ENCODE measurements at places on chromosomes 2 and 18.

- no peak for DNase-seq
Observed at GRCh38 chr2:23399674-23400261, 14.8 kb downstream of the KLHL29 start.

DNA sequence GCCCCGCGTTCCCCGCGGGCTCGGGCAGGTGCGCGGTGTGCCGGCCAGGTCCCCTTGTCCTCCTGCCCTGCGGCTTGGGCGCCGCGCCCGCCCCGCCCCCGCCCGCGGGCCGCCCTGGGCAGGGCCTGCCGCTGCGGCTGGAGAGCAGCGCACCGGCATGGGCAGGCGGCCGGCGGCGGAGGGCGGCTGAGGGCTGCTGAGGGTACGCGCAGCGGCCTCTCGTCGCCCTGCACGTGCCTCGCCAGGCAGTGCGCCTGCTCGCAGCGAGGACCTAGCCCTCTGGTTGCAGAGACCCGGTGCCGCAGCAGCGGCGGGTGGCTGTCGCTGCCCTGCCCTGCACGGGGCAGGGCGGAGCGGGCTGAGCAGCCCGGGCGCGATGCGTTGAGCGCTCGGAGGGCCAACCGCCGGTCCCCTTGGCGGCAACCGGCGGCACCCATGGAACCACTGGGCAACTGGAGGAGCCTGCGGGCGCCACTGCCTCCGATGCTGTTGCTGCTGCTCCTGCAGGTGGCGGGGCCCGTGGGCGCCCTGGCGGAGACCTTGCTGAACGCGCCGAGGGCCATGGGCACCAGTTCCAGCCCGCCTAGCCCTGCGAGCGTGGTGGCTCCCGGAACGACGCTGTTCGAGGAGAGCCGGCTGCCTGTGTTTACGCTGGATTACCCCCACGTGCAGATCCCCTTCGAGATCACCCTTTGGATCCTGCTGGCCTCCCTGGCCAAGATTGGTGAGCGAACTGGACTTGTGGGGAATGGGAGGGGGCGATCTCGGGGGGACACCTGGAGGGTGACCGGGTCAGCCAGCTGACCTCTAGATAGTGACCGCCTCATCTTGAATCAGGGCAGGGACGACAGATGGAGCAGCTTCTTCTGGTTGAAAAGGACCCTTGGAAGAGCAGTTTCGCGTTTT is at the start of gene SLC9A2:
Gene SLC9A2, plus strand, starts transcription at position 140 of the 906 bp plus-strand sequence. Its CDS starts 296 bp downstream, at position 436.
- no peak for DNase-seq

DNA sequence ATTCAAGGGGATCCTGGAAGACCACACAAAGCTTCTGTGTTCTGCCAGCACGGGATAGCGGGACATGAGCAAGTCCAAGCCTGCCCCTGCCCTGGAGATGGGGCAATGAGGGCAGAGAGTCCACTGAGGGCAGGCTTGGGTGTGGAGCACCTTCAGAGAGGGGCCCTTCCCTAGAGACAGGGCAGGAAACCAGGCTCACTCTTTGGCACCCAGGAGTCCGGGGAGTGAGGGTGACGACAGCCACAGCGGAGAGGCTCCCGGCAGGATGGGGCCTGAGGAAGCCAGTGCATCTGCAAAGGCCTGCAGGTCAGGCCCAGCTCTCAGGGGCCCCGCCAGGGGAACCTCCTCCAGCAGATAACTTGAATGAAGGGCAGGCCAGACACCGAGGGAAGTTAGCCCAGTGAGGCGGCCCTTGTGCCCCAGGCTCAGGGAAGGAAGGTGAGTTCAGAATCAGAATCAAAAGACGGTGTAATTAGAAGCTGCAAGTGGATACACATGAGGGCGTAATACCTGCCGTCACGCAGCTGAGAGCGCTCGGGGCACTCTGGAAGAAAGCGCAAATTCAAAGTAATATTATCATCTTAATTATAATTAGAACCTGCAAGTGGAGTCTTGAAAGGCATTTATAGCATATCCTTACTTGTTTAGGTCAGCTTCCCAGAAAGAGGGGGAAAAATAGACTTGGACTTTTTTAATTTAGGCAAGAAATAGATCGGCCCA is 142.6 kb upstream of the LGALSL start:
- no peak for DNase-seq

GRCh38 chr2:123080331-123080730 is 944.8 kb upstream of the CNTNAP5 start:
- no peak for DNase-seq

GRCh38 chr2:46269544-46270273 is 27.5 kb upstream of the EPAS1 start:
- no peak for DNase-seq

- DNase-seq, result no peak
Observed at GRCh38 chr18:23268641-23269040, 133.4 kb downstream of the CABLES1 start.

DNA sequence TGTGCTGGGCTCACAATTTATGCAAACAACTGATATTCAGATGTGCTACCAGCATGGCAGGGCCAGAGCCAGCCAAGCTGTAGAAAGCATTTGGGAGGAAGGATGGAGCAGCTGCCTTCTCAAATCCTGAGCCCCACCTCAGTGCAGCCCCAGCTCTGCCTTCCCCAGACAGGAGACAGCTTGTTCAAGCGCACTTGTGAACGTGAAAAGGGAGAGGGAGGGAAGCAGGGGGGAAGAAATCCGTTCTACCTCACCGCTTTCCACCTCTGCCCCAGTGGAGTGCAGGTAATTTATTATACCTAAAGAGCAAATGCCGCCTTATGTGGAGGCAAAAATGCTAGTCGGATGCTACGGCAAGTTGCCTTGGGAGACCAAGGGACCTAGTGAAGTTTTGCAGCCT is 66.0 kb upstream of the SLC14A2 start:
- no peak for DNase-seq

GRCh38 chr18:61833978-61834377 is 58.8 kb downstream of the RNF152 start:
- no peak for DNase-seq

DNA sequence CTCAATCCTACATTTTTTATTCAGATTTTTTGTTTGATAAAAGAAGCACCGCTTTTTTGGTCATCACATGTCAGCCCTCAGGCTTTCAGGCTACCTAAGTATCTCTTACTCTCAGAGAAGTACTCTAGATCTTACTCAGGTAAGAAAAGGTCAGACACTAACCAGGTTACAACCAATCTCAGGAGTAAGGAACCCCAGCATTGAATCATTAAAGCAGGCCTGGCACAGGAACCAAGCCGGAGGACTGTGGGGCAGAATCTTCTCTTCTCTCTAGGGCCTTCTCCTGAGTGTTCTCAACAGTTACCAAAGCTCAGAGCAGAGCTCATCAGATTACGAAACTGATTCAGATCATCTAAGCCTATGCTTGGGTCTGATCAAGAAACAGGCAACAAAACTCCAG is 28.2 kb downstream of the RBMS1 start:
- no peak for DNase-seq

DNA sequence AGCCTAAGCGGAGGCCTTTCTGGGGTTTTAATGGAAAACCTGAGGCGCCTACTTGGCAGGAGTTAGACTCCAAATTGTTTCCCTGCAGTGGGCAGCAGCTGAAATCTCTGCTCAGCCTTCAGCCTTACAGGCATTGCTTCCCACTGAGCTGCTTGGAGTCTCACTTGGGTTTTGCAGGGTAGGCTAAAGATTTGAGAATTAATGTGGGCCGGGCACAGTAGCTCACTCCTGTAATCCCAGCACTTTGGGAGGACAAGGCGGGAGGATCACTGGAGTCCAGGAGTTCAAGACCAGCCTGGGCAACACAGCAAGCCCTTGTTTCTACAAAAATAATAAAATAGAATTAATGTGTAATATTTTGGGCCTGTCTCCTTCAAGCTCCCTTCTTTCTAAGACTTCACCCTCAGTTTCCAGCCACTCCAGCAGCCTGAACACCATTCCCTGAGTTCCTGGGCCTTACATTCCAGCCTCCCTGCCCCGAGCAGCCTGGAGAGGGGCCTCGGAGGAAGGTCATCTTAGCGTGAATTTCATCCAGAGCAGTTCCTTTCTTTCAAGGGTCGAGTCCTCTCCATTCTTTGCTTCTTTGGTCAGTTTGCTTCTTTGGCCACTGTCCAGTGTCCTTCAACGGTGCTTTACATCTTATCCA is 9.1 kb upstream of the RAB17 start:
- no peak for DNase-seq

DNA sequence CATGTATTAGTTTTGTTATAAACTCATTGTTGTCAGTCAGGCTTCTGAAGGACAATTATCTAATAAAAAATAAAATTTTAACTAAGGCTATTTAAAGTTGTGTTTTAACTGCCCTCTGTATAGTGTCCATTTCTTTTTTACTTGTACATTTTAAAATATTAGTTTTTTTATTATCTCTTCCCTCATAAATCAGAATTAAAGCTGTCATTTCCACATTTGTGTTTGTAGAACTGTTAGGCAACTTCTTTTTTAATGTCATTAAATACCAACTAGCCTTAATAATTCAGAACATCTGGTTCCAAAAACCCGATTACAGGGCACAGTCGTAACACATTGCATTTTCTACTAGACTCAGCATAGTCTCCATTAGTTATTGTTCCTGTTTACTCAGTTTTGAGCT is 1749.0 kb upstream of the CELF4 start:
- no peak for DNase-seq

DNA sequence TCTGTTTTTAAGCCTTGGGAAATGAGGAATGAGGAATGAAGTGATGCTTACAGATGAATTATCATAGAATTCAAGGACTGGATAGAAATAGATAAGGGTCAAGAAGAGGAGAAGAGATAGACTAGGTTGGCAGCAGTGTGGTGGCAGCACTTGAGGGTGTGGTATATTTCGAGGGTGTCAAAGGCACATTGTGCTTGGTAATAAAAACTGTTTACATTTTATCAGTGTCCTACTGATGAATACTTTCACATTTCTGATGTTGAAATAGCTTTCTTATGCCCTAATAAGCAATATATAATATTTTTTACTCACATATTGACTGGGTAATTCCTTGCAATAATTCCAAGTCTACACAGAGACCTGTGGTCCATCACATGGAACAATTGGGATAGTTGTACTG is 3.4 kb downstream of the TFPI start:
- DNase-seq, result no peak

- no peak for DNase-seq
Observed at GRCh38 chr2:84833481-84834150, 47.3 kb downstream of the TRABD2A start.

DNA sequence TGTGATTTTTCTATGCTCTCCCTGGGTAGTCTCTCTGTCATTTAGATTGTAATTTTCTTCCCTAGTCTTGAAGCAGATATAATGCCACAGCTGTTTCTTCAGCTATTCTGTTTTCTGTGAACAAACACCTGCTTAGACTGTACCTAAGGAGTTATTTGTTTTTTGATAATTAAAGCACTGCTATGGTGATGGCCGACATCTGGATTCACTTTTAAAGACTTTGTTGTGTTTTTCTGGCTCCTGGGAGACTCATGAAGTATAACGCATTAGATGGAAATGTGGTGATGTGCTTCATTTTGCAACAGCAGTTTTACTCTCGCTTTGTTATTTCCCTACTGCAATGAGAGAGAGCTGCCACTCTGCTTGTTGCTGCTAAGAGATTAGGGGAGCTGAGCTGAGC is 15.7 kb upstream of the C2orf69 start:
- no peak for DNase-seq

DNA sequence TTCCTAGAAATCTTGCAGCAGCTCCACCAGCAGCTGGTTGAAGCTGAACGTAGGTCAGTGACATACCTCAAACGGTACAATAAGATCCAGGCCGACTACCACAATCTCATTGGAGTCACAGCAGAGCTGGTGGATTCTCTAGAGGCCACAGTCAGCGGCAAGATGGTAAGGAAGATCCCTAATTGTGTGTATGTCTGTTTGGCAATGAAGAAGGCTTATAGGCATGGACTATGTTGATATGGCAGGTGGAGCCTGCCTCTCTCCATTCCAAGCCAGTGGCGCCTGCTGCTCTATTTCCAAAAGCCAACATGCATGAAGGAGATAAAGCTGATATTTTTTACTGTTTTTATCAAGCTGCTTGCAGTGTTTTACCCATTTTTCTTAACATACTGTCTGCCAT is 36.8 kb downstream of the ARMC9 start:
- no peak for DNase-seq

DNA sequence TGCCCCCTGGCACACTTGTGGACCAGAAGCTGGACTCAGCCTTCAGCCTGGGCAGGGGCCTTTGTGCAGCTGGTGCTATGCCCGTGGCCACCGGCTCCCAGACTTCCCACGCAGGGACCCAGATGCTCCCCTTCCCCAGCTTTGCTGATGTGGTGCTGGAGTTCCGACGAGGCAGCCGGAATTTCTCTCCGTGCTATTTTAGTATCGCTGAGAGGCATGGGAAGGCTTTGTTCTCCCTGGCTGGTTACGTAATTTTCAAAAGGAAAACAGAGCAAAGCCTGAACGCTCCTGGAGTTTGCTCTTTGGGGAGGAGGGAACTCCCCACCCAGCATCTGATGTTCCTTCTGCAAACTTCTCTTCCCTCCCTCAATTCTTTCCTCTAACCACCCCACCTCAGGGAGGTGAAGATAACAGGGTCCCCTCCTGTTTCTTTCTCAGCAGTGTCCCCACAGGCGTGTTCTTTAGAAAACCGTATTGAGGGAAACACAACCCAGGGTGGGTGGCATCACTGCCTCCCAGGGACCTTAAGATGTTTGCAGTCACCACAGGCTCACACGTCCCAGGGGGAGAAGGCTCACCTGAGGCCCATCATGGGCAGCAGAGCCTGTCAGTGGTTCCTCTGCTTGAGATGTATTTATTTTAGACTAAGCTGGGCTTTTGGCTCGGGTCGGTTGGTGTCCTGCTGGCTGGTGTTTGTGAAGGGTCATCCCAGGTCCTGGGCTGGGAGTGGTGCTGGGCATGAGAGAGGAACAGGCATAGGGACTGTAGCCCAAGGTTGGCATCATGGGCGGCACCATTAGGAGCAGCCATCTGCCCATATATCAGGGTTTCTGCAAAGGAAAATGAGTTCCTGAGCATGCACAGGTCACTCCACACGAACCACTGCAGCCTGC is 95.0 kb downstream of the MAPK4 start:
- no peak for DNase-seq

DNA sequence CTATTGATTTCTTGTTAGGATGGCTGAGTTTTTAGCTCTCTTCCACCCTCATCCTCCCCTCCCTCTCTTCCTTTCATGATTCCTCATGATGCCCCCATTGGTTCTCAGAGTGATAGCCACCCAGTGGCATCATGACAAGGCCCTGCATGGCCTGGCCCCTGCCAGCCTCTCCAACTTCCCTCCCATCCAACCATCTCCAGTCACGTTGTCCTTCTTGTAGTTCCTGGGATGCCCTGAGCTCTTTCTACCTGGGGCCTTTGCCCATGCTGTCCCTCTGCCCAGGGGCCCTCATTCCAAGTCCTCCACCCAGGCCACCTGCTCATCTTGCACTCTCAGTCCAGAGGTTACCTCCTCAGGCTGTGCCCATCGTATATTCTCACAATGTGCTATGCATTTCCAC is 247.5 kb downstream of the TFCP2L1 start:
- no peak for DNase-seq

GRCh38 chr2:157184161-157184895 is 73.2 kb upstream of the GALNT5 start:
- DNase-seq, result no peak

All from stimulated activated CD8-positive, alpha-beta memory T cell treated with anti-CD3 and anti-CD28 coated beads, Interleukin-15, amount 100 ng/mL, for 1 hour (primary cell).